SK-N-SH treated with all-trans-retinoic acid at 6 μM for 48 hours (cell line): ENCODE measurements at places on chromosomes 16 and 17.

DNA sequence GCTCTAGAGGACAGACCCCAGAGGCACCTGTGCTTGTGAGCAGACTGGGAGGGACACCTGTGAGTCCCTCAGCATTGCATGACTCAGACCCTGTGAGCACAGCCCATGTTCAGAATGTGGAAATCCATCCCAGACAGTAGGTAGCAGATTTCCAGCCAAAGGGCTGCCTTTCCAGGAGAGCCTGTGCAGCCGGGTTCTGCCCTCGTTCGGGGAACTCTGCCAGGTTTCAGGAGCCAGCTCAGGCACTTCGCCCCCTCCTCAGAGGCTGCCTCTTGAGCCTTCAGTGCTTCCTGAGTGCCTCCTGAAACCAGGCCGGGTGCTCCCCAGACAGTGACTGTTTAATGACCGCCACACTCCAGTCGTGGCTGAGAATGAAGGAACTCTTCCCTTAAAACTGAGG is 23.3 kb upstream of the SDR42E2 start:
- no peak for ATAC-seq

- ATAC-seq: peak; percentile 54
These were observed 44.3 kb downstream of the SOCS3 start for GRCh38 chr17:78315355-78316114.

- ATAC-seq: no peak
These were observed 596.6 kb upstream of the CDH5 start for GRCh38 chr16:65769776-65770438.

DNA sequence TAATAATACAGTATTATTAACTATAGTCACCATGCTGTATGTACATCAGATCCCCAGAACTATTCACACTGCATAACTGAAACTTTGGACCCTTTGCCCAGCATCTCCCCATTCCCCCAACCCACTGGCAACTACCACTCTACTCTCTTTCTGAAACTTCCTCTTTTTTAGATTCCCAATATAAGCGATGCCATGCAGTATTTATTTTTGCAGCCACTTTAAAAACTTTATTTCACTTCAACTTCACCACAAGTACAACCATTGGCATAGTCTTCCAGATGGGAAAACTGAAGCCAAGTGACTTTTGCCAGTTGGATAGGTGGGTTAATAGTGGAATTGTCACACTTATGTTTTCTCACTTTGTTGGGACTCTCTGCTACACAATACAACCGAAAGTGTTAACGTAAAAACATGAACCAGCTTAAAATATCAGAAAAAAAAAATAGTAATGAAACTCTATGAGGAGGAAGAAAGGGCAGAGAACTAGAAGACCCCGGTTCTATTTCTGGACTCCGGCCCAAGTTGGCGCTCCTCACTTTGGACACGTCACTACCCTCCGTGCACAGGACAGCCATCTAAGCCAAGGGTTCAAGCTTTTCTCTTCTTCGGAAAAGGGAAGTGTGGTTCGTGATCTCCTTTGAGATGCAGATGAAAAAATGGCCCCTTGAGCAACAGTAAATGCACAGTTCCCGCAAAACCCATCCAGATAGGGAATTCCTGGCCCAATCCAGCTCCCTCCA is 743 bp downstream of the SHCBP1 start:
- peak; percentile 28 for ATAC-seq

- ATAC-seq: no peak
These were observed 189.9 kb downstream of the NTN1 start for GRCh38 chr17:9211133-9211765.

DNA sequence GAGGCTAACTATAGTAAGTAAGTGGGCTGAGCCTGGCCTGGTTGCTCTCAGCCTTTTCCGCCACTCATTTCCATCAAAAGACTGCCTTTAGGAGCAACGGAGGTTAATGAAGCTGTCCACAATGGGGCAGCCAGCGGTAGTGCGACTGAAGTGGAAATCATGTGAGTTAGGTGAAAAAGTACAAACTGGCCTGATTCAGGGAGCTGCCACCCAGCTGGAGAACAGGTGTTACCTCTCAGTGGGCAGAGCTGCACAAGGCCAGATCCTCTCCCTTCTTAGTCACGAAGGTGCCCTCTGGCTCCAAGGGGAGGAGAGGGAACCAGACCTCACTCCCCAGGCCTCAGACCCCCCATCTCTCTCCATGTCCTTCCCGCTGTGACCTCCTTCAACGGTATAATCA is 34.4 kb upstream of the CDRT4 start:
- ATAC-seq: no peak

DNA sequence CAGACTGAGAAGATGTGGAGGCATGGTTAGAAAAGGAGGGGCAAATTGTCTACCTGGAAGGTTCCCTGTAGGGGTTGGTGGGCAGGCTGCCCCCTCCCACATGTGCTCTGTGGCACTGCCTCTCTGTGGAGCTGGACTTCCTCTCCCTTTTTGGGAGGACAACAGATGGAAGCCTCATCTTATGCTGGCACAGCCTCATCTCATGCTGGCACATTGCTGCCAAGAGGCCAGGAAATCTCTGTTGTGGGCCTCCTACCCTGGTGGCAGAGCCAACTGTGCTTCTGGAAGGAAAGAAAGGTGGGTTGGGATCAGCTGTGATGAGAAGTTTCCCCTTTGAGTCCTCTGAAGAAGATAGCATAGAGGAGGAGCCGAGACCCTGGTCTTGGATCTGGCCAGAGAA is 19.7 kb upstream of the BRD7 start:
- ATAC-seq: no peak

DNA sequence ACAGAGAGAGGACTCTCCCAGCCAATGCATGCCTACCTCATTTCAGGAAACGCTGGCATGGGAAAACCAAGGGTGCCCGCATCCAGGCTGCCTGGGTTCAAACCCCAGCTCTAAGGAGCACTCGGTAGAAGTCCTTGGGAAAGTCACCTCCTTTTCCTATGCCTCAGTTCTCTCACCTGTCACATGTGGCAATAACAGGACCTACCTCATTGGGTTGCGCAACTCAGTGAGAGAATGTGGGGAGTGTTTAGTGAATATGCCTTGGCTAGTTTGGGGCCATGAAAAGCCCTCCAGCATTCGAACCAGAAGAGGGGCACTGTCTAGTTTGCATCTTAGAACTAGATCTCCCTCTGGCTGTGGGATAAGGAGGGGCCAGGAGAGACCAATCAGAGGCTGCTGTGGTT is 9.0 kb upstream of the NXPH3 start:
- ATAC-seq: no peak

DNA sequence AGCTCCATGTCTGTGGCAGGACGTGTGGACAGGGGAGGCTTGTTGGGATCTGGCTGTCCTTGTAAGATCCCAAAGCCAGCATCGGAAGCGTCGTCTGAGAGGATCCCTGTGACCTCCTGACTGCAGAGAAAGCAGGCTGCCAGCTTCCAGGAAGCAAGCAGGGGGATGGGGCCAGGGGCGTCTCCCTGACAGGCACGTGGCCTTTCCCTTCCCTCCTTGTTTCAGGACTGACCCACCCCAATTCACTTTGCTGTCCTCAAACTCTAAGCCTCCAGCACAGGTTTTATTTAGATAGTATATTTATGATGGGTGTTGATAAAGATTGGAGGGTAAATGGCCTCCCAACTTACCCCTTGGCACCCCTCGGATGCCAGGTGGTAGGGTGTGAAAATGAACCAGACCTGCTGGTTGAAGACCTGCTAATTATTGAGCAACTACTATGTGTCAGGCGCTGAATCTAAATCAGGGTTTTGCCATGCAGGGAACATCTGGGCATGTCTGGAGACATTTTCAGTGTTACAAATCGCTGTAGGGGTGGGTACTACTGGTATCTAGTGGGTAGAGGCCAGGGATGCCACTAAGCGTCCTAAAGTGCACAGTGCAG is 24.5 kb downstream of the SOCS1 start:
- ATAC-seq: no peak

- no peak for ATAC-seq
These were observed 834 bp downstream of the CDH8 start for GRCh38 chr16:62035115-62036092.

DNA sequence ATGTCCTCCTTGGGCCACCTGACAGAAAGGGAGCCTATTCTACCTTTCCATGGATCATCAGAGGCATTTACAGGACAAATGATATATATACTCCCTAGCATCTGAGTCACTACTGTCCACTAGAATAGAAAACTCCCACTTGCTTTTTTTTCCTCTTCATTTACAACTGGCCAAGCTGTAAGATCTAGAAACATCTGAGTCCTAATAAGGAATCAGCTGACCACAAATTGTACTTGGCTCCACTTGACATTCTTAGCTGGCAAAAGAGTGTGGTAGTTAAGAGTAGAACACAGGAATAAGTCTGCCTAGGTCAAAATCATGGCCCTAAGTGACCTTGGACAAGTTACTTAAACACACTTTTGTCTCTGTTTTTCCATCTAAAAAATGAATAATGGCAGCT is 5.2 kb downstream of the RUSF1 start:
- ATAC-seq: no peak

GRCh38 chr16:3054965-3055733 is 8.8 kb downstream of the MMP25 start:
- ATAC-seq: no peak

DNA sequence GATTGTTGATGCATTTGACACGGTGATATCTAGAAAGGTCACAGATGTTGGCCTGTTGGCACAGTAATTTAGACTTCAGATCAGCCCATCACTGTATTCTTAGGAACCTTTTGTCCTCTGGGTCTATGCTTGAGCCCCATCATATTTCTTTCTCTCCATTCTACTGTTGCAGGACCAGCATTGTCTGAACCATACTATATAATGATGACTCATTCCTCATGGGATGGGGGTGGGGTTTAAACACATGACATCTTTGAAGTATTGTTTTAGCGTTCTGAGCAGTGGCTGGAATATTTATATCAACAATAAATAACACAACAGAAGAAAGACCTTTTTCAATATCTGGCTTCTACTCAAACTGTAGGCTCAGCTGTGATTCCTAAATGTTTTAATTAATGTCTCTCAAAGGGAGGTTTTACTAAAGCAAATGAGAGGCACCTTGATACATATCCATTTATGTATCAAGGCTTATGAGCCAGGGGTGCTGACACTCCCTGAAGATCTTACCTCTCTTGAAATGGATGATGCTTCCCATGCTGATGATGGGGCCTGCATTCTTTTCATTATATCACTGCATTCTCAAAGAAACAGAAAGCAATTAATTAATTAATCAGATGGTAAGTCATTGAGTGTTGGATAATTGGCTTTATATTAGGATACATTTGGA is 379.0 kb upstream of the GOT2 start:
- no peak for ATAC-seq

- ATAC-seq: no peak
These were observed 41.7 kb upstream of the CDRT4 start for GRCh38 chr17:15509095-15509494.

GRCh38 chr16:30949650-30950515 is 1.0 kb downstream of the ORAI3 start:
- peak; percentile 48 for ATAC-seq

- ATAC-seq: no peak
These were observed 64.5 kb downstream of the SRCIN1 start for GRCh38 chr17:38541281-38541680.

- ATAC-seq: no peak
These were observed 5.5 kb downstream of the STARD3 start for GRCh38 chr17:39642291-39643074.
